NCI-H187 treated with DMSO at 0.1 percent for 48 hours (cell line): ENCODE measurements at places on chromosomes 4 and X.

DNA sequence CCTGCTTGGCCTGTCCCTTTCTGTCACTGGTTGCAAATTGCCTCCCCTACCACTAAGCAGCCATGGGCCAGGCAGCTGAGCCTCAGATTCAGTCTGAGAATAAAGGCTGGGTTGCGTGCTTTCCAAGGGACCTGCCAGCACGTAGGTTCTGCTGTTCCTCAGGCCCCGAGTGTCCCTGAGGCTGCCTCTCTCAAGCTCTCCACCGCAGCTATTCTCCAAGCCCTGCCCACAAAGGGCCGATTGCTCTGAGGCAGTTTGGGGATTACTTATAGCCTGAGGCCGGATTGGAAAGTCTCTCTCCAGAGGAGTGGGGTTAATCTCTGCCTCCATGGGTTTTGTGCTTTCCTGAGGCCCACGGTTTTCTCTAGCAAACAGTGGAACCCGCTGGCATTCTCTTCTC lies 590.7 kb downstream of the BCOR start:
- DNase-seq = no peak

DNA sequence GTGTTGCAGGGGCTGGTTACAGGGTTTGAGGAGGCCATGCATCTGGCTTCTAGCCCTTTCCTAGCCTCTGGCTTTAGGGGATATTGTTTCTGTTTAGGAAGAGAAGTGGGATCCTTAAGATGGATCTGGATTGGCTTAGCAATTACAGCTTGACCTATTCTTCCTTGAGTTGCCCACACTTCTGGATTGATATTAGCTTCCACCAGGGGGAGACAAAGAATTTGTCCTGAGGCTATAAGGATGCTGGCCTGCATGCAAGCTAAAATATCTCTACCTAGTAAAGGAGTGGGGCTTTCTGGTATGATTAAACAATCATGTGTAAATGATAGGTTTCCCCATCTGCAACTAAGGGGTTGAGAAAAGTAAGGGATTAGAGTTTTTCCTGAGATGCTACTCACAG lies 117.2 kb downstream of the TEX13C start:
- no peak for DNase-seq

DNA sequence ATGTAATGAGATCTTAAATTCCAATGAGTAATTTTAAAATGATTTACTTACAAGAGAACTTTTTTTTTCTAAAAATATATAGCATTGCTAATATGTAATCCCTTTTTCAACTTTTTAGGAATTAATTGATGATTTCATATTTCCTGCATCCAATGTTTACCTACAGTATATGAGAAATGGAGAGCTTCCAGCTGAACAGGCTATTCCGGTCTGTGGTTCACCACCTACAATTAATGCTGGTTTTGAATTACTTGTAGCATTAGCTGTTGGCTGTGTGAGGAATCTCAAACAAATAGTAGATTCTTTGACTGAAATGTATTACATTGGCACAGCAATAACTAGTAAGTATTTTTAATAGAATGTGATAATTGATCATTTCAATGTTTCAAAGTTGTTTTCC lies 113.2 kb downstream of the USP9X start:
- DNase-seq = no peak

- DNase-seq = no peak
These were observed 69.1 kb upstream of the WDR1 start for GRCh38 chr4:10185518-10186227.

GRCh38 chr4:26863512-26863911 lies 2.9 kb downstream of the STIM2 start:
- no peak for DNase-seq

DNA sequence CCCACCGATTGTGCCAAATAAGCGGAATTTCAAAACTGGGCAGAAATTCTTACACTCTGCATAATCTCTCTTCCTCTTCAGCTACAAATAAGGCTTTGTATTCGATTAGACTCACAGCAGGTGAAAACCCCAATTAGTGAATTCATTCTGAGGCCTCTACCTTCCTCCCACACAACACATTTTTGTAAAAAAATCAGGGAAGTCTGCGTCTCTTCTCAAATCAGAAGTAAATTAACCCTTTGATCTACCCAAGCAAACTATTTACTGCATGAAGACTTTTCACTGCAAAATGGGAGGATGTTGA lies 200.6 kb upstream of the FTHL17 start:
- no peak for DNase-seq

DNA sequence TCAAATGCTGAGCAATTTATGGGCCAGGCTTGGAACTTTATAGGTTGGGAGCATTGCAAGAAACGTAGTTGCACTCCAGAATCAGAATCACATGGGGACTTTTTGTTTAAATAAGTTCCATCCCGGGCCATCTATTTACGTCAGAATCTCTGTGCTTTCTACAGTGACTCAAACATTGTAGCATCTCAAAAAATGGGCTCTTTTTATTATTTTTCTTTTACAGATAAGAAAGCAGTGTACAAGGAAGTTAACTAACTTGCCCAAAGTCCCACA lies 10.2 kb downstream of the CC2D2A start:
- no peak for DNase-seq

DNA sequence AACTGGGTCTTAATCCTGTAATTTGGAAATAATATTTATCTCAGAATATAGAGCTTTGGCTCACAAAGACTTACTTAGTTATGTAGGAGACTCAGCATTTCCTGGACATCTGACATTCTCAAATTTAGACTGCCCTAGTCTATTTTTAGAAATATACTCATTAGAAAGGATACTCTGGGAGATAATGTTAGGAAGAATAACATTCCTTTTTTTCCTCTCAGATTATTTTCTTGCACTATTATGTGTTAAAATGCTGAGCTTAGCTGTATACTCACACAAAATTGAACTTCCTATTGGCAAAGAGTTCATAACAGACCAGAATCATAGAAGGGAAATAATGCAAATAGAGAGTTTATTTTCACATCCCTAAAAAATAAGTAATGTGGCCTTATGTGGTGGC lies 1424.9 kb upstream of the PCDH7 start:
- no peak for DNase-seq

- no peak for DNase-seq
These were observed 45.9 kb downstream of the FREM3 start for GRCh38 chr4:143654571-143654970.

GRCh38 chrX:95675011-95675410 lies 1009.6 kb upstream of the DIAPH2 start:
- no peak for DNase-seq

DNA sequence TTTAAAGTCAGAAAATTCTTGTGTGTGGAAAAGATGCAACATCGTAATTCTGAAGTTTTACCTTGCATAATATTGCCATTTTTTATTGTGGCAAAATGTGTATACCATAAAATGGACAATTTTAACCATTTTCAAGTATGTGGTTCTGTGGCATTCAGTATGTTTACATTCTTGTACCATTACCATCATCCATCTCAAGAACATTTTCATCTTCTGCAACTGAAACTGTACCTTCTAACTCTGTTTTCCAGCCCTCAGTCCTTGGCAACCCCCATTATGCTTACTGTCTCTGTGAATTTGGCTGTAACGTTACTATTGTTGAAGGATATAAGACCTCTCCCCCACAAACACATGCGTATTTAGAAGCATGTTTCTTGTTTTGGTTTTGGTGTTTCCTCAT lies 123.2 kb downstream of the BMPR1B start:
- DNase-seq = no peak

DNA sequence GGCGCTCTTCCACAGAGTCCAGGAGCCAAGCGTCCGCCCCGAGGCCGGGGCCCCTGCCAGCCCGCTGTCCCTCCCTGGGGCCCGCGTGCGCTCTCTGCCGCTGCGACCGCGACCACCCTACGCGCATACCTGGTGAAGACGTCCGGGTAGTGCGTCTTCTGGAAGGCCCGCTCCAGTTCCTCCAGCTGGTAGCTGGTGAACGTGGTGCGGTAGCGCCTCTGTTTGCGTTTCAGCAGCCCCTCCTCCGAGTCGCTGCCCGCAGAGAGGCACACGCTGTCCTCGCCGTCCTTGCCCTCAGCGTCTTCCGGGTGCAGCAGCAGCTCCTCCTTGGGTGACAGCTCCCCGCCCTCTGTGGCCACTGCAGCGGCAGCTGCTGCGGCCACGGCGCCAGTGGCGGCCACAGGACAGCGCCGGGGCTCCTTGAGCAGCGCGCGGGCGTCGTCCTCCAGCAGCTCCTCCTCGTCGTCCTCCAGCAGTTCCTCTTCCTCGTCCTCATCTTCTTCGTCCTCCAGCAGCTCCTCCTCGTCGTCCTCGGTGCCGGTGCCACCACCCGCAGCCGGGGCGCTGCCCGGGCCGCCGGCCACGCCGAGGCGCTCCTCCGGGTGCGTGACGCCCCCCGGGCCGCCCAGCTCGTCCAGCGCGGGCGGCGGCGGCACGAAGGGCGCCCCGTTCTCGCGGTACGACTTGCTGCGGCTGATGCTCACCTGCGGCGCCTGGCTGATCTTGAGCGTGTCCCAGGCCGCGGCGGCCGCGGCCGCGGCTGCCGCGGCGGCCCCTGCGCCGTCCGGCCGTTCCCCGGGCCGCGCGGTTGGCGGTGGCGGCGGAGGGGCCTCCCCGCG lies 2.8 kb downstream of the ARX start:
- no peak for DNase-seq

DNA sequence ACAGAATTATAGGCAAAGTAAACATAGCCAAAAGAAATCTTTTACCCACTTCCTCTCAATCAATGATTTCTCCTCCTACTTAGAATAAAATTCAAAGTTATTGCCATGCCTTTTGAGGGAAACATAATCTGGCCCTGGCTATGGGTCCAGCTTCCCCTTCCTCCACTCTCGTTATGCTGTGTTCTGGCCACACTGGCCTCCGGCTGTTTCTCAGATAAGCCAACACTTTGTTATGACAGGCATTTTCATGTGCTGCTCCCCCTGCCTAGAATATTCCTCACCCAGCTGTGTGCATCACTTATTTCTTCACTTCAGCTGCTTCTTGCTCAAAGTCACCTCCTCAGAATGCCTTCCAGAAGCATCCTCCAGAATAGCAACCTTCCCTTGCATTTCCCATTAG lies 386.6 kb upstream of the AADAT start:
- no peak for DNase-seq

GRCh38 chr4:146232131-146232722 lies 17.9 kb downstream of the REELD1 start:
- DNase-seq = no peak

DNA sequence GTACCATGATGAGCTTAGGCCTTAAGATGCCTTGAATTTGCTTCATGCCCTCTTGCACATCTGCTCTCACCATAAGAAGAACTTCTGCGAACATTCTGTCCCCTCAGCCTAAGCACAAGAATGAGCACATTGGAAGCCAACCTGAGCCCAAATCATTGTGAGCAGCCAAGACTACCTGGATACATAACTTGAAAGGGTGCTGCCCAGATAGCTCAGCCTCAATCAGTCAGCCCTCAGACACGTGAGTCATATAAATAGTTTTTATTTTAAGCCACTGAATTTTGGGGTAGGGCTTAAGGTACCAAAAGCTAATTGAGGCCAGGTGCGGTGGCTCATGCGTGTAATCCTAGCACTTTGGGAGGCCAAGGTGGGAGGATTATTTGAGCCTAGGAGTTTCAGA lies 27.5 kb upstream of the BBS12 start:
- DNase-seq = no peak

- DNase-seq = no peak
These were observed 23.5 kb downstream of the OTC start for GRCh38 chrX:38375891-38376290.

- DNase-seq = no peak
These were observed at the start of gene ZCCHC18 for GRCh38 chrX:104112326-104112951. Gene ZCCHC18, plus strand, starts transcription at chrX:104112523. Its CDS starts 1,589 bp downstream, at chrX:104114112.

DNA sequence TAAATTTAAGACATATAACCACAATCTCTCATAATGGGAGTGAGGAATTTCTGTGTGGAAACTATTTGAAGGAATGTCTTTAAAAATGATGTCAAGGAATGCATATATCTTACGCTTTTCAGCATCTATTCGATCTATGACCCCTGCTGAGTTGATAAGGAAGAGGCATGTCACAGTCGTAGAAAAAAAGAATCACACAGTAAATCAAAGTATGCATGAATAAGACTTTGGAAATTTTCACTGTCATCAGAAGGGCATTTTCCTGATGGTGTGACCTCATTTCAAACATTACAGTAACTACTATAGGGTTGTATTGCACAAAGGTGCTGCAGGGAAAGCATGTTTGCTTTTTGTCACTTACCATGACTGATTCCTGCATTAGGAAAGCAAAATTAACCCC lies 41.5 kb downstream of the REELD1 start:
- no peak for DNase-seq

GRCh38 chrX:57177070-57177469 lies 39.9 kb upstream of the SPIN2A start:
- no peak for DNase-seq

- DNase-seq = no peak
These were observed at the start of gene CXCL5 for GRCh38 chr4:73998040-73999011. Gene CXCL5, minus strand, starts transcription at chr4:73998677. Its CDS starts 96 bp downstream, at chr4:73998581.

- DNase-seq = no peak
These were observed 77.1 kb upstream of the SLC4A4 start for GRCh38 chr4:71261633-71262121.
